ENCODE measurements at places on chromosomes 3 and 15.

GRCh38 chr3:8959668-8960067 lies 3.6 kb downstream of the RAD18 start:
- no peak for DNase-seq

- no peak for DNase-seq
These were observed 572.0 kb upstream of the TGFBR2 start for GRCh38 chr3:30034246-30034991.

- DNase-seq: no peak
These were observed 19.9 kb downstream of the IQGAP1 start for GRCh38 chr15:90407871-90408317.

GRCh38 chr15:77028451-77029165 lies 33.7 kb downstream of the PSTPIP1 start:
- DNase-seq: no peak

DNA sequence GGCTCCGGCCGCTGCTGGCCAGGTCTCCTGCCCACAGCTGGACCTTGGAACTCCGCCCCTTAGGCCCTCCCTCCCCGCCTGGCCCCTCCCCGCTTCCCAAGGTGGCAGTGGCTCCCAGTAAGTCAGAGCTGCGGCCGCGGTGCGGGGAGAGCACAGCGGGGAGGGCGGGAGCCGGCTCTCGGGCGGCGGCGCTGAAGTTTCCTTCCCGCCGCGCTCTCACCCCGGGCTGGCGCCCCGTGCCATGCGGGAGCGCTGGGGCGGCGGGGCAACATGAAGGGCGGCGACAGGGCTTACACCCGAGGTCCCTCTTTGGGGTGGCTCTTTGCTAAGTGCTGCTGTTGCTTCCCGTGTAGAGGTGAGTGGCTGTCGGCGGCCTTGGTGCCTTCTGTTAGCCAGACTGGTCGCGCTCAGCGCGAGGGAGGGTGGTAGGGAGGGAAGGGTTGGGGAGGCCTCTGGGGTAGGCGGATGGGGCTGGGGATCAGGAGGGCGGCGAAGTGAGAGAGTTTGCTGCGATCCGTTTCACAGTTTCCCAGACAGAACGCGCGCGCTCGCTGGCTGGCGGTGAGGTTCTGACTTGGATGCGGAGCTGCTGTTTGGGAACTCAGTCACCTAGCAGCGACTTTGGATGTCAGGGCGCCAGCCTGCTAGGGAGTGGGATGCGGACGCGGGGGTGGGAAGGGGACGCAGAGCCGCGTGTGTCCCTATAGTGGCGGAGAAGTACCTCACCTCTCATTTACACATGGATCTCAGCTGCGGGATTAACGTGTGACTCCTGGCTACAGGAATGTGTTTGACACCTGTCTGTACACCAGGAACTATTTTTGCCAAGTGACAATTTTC lies 145.5 kb upstream of the UMPS start:
- DNase-seq: no peak

DNA sequence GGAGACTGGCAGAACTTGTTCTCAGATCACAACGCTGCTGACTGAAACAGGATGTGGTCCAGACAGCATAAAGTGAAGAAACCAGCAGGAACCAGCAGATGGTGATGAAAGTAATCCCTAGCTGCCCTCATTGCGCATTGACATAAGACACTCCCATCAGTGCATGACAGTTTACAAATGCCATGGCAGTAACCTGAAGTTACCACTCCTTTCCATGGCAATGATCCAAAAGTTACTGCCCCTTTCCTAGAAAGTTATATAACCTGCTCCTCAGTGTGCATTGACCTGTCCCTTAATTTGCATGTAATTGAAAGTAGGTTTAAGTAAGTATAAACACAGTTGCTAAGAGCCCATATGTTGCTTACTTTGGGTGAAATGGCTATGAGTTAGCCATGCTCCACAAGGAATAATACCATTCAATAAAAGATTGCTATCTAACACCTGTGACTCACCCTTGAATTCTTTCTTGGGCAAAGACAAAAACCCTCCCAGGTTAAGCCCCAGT lies 149.1 kb upstream of the CD96 start:
- DNase-seq: no peak

- no peak for DNase-seq
These were observed 274.4 kb downstream of the NFKBIZ start for GRCh38 chr3:102123590-102124190.

DNA sequence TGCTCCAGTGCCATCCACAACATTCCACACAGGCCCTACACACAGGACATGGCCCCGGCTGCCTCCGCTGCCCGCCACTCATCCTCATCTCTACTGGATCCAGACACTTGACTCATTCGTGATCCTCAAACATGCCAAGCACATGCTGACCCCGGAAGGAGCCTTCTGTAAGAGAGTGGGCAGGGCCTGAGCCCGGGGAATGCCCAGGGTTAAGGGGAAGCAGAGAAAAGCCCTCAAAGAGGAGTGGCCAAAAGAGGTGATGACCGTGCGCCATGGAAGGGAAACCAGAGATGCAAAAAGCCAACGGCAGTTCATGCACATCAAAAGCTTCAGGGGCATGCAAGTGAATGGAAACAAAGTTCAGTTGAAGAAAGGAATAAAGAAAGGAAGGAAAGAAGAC lies 46.1 kb downstream of the RFTN1 start:
- no peak for DNase-seq

DNA sequence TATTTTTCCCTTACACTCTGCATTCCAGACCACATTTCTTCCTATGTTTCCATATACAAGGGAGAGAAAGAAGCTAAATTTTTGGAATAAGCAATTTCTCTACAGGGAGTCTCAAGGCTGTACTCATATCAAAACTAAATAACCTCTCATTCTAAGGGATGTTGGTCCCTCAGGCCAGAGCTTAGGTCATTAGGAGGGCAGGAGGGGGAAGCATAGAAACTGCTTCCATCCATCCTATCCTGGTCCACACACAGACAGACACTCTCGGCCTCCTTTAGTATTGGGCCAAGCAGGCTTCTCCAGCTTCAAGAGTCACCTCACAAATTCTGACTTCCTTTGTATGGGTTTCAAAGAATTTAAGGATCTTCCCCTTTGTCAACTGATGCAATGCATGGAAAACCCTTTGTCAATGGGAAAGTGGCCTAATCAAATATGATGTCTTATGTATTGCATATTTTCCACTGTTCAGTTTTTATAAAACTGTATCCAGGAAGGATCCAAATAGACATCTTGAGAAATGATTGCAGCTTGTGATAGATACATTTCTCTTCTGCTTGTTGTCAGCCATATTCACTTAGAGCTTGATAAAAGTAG lies 140.7 kb upstream of the RARB start:
- no peak for DNase-seq
